ENCODE measurements at places on chromosomes 12 and 14.

- DNase-seq, result no peak
Observed at GRCh38 chr12:8817856-8818255, 4.6 kb upstream of the A2ML1 start.

DNA sequence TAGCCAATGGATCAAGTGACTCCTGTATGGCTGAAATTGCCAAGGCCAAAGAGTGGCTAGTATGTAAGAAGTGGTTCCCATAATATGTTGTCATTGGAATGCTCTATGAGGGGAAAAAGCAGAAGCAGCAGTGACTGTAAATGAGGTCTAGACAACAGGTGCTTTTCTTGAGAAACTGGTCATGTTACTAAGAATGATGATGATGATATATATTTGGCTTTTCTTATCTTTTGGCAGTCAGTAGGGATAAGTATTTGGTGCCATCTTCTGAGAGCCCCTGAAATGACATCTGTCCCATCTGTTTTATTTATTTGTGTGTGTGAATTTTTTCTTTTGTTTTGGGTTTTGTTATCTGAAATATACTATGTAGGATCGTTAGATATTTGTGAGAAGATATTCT, 141.7 kb downstream of the SYT1 start:
- DNase-seq, result no peak

DNA sequence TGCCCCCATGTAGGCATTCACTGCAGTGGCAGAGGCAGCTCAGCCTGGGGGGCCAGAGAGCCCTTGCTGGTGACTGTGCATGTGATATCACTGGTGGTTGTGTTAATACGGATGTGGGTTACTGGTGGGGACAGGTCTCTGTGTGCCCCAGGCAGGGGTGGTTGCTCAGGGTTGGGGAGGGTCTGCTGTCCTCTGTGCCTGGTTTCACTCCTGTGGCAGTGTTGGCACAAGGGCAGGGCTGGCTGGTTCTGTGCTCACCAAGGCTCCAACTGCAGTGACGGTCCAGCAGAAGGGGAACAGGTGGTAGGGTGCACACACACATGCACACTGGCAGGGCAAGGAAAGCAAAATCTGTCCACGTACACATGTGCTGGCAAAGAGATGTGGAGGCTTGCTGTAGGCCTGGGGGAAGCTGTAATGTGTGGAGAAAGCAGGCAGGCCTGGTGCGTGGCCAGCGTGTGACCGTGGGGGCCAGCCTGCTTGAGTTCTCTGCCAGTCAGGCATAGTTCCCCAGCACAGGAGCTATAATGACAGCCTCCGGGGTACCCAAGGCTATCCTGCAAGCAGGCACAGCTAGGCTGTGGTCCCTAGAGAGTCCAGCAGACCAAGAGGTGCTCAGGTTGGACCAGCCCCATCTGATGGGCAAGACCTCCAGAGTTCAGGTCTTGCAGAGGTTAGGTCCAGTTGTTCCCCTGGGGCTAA, 254.6 kb downstream of the FBXL14 start:
- DNase-seq, result no peak

DNA sequence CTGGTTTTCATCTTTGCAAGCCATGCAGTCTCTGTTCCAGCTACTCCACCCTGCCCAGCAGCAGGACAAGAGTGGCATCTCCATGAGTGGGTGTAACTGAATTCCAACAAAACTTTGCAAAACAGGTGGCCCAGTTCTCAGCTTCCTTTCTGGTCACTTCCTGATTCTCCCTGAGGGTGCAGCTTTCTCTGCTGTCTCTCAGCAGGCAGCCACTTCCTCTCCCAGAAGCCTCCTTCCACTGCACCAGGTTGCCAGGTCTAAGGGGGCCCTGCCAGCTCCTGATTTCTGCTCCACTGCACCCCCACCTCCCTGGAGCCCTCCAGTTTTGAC, 341.0 kb upstream of the FKBP4 start:
- no peak for DNase-seq

- no peak for DNase-seq
Observed at GRCh38 chr12:124651516-124652273, 84.3 kb upstream of the NCOR2 start.

Data from glomerular endothelial cell (primary cell).